Stimulated activated effector memory CD8-positive, alpha-beta T cell treated with anti-CD3 and anti-CD28 coated beads, Interleukin-12 subunit alpha, Interleukin-12 subunit beta, amount 100 ng/mL, for 72 hours (primary cell): ENCODE measurements at places on chromosomes 5 and 9.

DNA sequence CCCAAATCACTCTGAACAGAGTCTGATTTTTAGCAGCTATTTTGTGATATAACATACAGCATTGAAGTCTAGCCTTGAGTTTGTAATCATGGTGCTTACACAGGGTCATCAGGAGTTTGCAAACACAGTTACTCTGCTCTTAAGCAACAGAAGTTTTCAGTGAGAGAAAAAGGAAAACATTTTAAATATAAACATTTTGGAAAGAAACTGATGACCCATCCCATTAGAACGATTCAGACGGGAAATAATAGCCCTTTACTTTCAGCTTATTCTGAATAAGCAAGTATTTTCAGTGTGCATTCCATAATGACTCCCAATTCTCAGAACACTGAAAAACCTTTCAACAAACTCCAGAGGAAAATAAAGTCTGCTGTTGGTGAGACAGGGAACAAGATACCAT, 46.7 kb upstream of the TMC1 start:
- no peak for DNase-seq

- DNase-seq: no peak
Measured at GRCh38 chr5:161001604-161002003, 149.6 kb upstream of the ATP10B start.

DNA sequence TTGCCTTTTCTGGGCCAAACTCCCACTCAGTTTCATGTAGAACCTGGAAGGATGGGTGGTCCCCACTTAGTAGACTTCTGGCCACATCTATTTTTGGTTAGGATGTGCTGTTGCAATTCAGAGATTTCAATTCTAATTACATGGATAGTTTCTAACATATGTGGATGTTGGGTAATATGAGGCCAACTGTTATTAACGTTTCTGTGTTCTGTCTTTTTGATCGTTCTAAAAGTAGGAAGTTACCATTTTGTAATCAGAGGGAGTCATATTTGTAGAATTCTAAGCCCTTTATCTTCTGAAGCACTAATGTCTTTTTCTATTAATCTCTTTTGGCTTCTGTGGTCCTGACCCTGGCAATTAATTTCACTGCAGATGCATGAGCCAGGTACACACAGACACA, 141.6 kb upstream of the SPEF2 start:
- no peak for DNase-seq

DNA sequence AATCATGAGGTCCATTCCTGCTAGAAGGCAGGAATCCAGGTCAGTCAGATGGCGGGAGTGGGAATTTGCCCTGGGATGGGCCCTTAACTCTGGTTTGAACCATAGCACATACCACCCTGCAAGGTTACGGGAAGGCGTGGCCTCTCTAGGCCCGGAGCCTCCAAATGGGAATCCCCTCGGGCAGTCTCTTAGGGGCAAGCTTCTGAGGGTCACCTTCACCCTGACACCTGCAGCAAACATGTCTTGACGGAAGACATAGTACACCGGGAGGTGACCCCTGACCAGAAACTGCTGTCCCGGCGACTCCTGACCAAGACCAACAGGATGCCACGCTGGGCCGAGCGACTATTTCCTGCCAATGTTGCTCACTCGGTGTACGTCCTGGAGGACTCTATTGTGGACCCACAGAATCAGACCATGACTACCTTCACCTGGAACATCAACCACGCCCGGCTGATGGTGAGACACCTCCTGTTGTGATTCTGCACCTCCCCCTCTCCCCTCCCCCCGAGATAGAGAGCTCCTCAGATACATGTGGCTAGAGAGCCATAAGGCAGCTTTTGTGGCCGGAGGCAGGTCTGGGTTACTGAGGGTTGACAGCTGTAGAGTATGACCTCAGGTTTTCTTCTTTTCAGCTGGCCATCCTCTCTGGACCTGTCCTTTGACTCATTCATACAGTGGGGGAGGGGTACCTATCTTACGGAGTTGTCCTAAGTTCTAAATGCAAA, 957 bp downstream of the PRELID1 start:
- DNase-seq: no peak

DNA sequence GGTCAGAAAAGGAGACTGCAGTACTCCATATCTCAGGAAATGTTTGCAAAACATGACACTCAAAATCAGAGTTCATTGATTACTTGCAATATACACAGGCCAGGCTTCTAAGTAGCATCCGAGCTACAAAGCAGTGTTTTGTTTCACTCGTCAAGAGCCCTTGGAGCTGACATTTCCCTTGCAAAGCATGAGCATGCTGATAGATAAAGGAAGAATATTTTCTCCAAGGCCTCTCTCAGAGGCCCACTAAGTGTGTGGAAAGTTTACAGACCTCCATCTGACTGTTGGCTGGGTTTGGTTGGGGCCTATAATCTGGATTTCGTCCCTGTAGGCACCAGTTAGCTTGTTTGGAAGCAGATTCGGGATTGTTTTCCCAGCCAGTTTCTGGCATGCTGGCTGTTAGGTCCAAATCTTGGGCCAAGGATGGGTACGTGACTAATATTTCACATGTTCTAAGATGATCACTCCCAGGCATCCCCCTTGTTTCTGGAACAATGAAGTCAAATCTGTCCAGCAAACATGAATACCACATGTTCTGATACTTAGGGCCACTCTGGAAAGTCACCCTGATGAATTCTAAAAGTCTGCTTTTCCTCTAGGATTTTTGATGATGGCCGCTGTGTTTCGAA, 161.3 kb downstream of the RFK start:
- DNase-seq: no peak

DNA sequence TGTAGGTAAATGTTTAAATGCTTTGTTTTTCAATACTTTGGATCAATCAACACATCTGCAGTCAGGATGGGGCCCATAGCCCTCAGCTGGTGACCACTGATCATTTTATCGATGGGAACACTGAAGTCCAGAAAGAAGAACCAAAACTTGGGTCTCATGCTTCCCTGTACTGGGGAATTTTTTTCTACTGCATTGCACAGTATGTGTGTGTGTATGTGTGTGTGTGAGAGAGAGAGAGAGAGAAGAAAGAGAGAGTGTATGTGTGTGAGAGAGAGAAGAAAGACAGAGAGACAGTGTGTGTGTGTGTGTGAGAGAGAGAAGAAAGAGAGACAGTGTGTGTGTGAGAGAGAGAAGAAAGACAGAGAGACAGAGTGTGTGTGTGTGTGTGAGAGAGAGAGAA, 202.9 kb upstream of the MSX2 start:
- DNase-seq: no peak

DNA sequence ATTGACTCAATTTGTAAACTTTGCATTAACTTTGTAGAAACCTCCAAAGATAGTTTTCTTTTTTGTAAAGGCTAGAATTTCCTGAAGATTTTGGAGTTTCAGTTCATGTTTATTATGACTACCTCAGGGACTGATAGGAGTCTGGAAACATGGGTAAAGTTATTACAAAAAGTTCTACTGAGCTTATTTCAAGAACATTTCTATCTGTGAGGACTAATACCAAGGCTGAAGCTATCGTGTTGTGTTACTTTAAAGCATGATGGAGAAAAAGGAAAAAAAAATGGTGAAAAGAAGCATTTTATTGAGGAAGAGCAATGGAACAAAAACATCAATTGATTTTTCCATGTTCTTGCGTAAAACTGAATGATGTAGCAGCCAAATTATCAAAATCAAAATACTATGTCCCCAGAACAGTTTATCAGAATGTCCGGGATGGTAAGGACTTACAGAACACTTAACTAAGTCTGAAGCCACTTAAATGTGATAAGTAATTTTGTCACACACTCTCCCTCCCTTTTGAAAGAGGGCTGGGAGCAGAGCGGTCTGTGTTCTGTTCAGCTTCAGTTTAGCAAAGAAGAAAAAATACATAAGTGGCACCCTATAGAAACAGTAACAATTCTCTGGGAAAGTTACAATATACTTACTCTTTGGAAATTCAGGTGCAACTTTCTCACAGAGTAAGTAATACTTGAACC, 25.1 kb upstream of the VCAN start:
- no peak for DNase-seq

DNA sequence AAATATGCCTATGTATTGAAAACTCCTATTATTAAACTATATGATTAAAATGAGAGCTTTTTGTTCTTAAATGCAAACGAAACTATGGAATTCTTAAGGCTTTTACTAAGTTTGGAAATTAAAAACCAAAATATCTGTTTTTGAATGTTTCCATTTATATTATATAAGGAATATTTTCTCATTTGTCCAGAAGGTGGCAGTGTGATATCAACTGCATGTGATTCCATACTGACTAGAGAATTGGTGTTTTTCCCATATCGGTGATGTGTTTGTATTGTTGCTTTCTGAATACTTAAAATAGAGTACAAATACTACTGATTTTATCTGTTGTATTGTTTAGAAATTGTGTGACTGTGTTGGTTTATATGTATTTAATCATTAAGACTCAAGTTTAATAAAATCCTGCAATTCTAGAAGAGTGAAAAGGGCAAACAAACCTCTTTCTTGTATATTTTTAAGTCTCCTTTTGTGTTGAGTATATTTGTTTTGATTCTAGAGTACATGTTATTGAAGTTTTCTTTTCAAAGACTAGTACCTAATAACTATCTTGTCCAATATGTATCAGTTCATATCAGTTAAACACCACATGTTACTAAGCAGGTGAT, 320.8 kb downstream of the CCDC171 start:
- DNase-seq: no peak

- DNase-seq: peak; percentile 74
Measured at GRCh38 chr5:458547-459353, 15.8 kb downstream of the EXOC3 start.

DNA sequence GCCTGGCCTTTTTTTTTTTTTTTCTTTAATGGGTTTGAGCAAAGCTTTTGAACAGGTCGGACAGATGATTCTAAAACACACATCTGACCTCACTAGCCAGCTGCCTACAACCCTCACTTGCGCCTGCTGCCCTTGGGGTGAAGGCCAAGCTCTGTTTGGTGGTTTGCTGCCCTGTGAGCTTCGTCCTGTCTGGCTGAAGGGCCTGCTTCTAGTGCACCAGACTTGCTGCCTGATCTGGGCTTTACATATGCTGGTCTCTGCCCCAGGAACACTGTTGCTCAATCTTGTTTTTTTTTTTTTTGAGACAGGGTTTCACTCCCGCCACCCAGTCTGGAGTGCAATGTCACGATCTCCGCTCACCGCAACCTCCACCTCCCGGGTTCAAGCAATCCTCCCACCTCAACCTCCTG, 16.4 kb upstream of the DOLPP1 start:
- no peak for DNase-seq
